ENCODE measurements at places on chromosomes 5 and 9. TPM values are rescaled to one million over a fixed set of nuclear protein-coding genes. Genes with fewer than 3 reads are reported as not detected.

DNA sequence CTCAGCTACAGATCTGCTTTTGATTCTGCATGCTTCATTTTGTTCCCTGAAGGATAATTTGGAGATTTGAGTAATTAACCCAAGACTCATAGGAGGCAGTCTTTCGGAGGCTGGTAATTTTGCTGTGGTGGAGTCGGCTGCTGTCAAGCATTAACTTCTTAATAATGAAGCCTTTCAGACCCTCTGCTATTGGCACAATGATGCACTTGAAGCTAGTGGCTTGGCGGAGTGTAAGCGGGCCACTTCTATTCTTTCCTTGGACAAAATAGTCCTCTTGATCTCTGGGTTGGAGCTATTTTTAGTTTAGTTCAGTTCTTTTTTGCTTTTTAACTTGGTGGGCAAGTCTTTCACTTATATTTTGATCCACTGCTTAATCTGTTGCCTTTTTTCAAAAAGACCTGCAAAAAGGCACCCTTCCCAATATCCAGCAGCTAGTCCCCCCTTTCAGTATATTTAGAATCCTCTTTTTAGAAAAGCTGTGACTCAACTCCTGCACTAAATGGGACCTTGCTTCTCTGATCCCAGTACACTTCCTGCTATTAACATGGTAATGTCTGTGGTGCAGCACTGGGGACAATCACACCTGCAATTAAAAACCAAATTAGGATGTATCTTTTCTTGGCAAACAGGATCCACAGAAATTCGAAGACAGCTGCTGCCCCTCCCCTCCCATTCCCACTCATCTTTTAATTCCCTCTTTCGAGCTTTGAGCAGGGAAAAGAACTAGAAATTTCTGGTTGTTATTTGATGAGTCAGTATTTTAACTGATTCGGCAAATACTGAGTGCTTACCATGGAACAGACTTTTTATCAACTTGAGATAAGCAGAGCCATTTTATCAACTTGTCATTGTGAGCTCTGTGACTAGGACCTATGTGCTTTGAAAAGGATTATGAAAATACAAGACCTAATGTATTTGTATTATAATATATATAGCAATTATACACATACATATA is 169.4 kb upstream of the ANKRD55 start:
- no peaks in the 10 kb centered on the region for H3K27me3 ChIP-seq
- no peaks in the 10 kb centered on the region for H3K36me3 ChIP-seq
- no peak overlapping the region for H3K4me3 ChIP-seq
- no peak for DNase-seq
- no peaks in the 10 kb centered on the region for H3K4me1 ChIP-seq
- no peak overlapping the region for H3K27ac ChIP-seq

DNA sequence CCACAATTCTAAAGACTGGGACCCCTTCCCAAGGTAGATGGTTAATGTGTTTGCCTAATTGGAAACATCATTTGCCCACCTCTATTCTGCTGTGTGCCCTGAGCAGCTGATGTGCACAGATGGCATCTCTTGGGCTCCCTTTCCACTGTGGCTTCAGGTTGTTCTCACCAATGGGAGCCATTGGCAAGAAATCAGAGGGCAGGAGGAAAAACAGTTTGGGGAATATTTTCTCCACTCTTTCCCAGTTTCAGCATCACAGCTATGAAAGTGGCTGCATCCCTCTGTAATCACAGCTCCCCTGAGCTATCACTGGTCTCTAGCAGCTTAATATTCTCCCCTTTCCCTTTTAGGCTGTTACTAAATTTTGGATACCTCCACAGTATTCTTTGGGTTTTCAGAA is 911.6 kb upstream of the SEMA6A start:
- H3K4me3 ChIP-seq = no peak overlapping the region
- H3K27me3 ChIP-seq = no peaks in the 10 kb centered on the region
- DNase-seq = no peak
- no peak overlapping the region for H3K27ac ChIP-seq
- H3K36me3 ChIP-seq = no peaks in the 10 kb centered on the region

DNA sequence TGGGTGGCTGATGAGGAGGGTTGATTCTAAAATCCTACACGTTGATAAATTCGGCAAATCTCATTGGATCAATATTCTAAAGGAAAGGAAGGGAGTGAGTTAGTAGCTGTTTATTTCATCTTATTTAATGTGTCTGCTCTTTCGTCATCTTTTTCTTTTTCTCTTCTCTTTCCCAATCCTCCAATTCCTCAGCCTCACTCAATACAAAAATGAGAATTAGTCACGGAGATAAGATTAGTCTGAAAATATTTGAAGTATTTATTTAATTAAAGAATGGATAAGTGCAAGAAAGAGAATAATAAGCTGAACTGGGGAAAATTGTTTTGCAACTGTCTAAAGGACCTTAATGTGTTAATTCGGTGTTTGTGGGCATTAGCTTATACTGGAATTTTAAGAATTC is 1095.1 kb downstream of the DTWD2 start:
- no peaks in the 10 kb centered on the region for H3K36me3 ChIP-seq
- H3K4me3 ChIP-seq = no peak overlapping the region
- no peak overlapping the region for H3K27ac ChIP-seq
- no peaks in the 10 kb centered on the region for H3K27me3 ChIP-seq

DNA sequence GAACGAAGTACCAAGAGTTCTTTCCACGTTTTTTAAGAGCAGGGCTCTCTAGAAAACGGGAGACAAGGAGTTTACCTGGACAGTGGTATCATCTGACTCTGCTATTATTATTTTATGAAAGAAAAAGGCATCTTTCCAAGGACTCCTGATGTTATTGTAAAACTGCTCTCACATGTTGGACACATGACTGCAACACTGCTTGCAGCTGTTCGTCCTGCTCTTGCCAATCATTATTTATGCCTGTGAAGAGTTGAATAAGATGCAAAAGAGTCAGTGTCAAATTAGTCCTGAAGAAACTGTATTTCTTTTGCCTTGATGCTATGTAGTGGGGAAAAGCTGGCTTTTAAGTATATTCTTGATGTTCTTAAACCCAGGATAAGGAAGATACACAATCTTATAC is 284.5 kb upstream of the PTGER4 start:
- no peaks in the 10 kb centered on the region for H3K27me3 ChIP-seq
- DNase-seq = no peak
- no peaks in the 10 kb centered on the region for H3K36me3 ChIP-seq
- no peak overlapping the region for H3K27ac ChIP-seq
- peaks cover 29% of the 10 kb centered on the region for H3K4me1 ChIP-seq
- no peak overlapping the region for H3K4me3 ChIP-seq

- H3K27ac ChIP-seq = no peak overlapping the region
Measured at GRCh38 chr5:3197304-3198073, 398.1 kb upstream of the IRX1 start.

DNA sequence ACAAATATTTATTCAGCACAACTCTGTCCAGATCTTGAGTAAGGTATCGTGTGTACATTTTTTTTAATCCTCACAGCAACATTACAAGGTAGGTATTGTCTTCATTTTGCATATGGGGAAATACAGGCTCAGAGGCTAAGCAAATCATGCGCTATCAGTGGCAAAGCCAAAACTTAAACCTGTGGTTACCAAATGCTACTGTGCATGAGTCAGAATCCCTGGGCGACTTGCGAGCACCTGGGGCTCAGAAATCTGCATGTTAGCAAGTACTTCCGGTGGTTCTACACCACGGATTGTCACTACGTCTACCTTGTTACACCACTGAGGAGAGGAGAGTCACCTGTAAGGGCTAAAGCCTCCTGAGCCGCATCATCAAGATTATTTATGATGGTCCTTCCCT is 21.3 kb downstream of the C5orf58 start:
- H3K36me3 ChIP-seq = peaks cover 80% of the 10 kb centered on the region
- H3K4me3 ChIP-seq = peak overlapping the region; percentile 44
- peaks cover 81% of the 10 kb centered on the region for H3K4me1 ChIP-seq
- peak overlapping the region; percentile 77 for H3K27ac ChIP-seq

Gene TMEM232
- 0.66 TPM for total RNA-seq

Gene GABRA6
- not detected for total RNA-seq

DNA sequence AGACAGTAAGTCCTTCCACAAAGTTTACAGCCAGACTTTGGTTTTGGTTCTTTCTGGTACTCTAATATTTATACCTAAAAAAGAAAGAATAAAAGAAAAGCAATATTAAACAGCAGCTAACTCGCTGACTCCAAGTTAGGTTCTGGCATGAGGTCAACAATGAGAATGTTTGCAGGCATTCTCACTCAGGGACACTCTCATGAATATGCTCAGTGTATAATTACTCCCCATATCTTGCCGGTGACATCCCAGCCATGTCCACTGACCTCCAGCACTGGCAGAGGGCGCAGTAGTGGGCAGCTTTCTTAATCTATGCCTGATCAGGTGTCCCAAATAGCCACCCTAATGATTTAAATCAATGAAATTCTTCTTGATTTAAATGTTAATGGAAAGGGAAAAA is 151.5 kb downstream of the BNC2 start:
- H3K4me1 ChIP-seq = no peaks in the 10 kb centered on the region
- no peak for DNase-seq
- H3K36me3 ChIP-seq = no peaks in the 10 kb centered on the region

Gene ADAMTSL1
- total RNA-seq = not detected

- H3K4me3 ChIP-seq = no peak overlapping the region
- no peak for DNase-seq
- peaks cover 4% of the 10 kb centered on the region for H3K4me1 ChIP-seq
- no peaks in the 10 kb centered on the region for H3K36me3 ChIP-seq
Measured at GRCh38 chr5:96257904-96258303, 175.1 kb downstream of the PCSK1 start.

- no peak for DNase-seq
- H3K27ac ChIP-seq = no peak overlapping the region
- no peak overlapping the region for H3K4me3 ChIP-seq
- peaks cover 8% of the 10 kb centered on the region for H3K36me3 ChIP-seq
Measured at GRCh38 chr9:86356871-86357866, 3.0 kb upstream of the TUT7 start.

Gene KCNN2
- total RNA-seq = not detected

- no peak overlapping the region for H3K4me3 ChIP-seq
- no peaks in the 10 kb centered on the region for H3K4me1 ChIP-seq
- H3K27ac ChIP-seq = no peak overlapping the region
- no peaks in the 10 kb centered on the region for H3K36me3 ChIP-seq
- DNase-seq = no peak
- no peaks in the 10 kb centered on the region for H3K27me3 ChIP-seq
Measured at GRCh38 chr9:134492281-134492691, 149.3 kb upstream of the COL5A1 start.

DNA sequence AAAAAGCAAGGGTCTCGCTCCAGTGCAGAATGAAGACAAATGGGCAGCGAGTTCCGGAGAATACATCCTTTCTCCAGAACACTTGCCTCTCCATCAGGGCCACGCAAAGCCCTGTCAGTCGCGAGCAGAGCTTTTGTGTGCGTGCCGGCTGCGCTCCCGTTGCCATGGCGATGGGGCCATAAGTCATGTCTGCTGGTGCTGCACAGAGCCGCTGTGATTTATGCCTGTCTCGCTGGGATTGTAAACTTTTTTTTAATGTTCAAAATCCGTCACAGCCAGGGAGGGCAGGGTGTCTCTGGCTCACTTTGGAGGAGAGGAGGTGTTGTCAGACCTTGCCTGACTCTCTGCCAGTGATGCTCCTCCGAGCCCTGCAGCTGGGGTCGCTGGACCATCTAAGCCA is 272.7 kb downstream of the TRIM32 start:
- no peak for DNase-seq
- no peak overlapping the region for H3K4me3 ChIP-seq
- H3K36me3 ChIP-seq = no peaks in the 10 kb centered on the region
- H3K27me3 ChIP-seq = peaks cover 12% of the 10 kb centered on the region

Gene PCDHGA2
- total RNA-seq = not detected

GRCh38 chr5:33379757-33380156 is 61.0 kb upstream of the TARS1 start:
- H3K4me3 ChIP-seq = no peak overlapping the region
- no peaks in the 10 kb centered on the region for H3K36me3 ChIP-seq
- DNase-seq = no peak
- H3K27me3 ChIP-seq = peaks cover 14% of the 10 kb centered on the region
- H3K27ac ChIP-seq = no peak overlapping the region

DNA sequence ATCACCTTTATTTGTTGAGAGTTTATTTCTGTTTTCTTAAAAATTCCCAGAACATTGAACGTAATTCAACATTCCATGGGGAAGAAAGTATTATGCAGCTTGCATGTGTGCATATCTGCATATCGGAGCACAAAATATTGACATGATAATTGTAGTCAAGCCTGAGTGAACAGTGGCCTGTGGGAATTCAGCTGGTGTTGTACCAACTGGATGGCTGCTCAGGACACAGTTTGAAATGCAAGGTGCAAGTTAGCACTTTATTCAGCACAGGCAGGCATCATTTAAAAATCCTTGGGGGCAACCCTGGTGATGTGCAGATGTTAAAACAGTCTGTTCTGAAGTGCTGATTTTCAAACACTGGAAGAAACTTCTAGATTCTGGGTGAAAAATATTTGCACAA is 82.4 kb downstream of the CNTLN start:
- no peaks in the 10 kb centered on the region for H3K36me3 ChIP-seq
- H3K27ac ChIP-seq = no peak overlapping the region
- DNase-seq = no peak
- no peak overlapping the region for H3K4me3 ChIP-seq

- H3K27me3 ChIP-seq = peaks cover 36% of the 10 kb centered on the region
- H3K4me3 ChIP-seq = no peak overlapping the region
- no peaks in the 10 kb centered on the region for H3K36me3 ChIP-seq
- H3K4me1 ChIP-seq = peaks cover 5% of the 10 kb centered on the region
- no peak for DNase-seq
- no peak overlapping the region for H3K27ac ChIP-seq
Measured at GRCh38 chr5:90955001-90955635, 396.5 kb downstream of the ADGRV1 start.

DNA sequence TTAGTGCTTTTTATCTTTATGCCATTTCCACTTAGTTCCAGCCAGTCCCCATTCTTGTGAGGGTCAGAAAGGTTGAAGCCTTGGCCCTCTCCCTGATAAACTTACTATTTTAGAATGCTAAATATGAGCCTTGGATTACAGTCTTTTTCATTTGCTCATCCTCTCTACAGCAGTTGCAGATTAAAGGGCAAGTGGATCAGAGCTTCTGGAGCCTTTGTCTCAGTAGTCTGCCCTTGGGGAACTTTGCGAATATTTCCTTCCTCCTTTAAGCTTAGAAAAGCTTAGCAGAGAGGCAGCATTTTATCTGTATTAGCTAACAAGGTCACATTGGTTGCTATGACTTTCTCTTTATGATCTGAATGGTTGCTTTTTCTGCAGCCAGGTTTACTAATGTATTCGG is 11.5 kb downstream of the FSD1L start:
- no peak for DNase-seq
- peaks cover 6% of the 10 kb centered on the region for H3K27me3 ChIP-seq
- H3K36me3 ChIP-seq = peaks cover 9% of the 10 kb centered on the region
- H3K4me1 ChIP-seq = no peaks in the 10 kb centered on the region
- H3K27ac ChIP-seq = no peak overlapping the region

Gene ZNG1A
- total RNA-seq = 50.2 TPM

- H3K4me1 ChIP-seq = peaks cover 2% of the 10 kb centered on the region
- no peaks in the 10 kb centered on the region for H3K36me3 ChIP-seq
- no peak overlapping the region for H3K4me3 ChIP-seq
- DNase-seq = no peak
Measured at GRCh38 chr5:86968301-86968753, 299.4 kb upstream of the RASA1 start.

GRCh38 chr9:121672986-121673385 is 21.6 kb downstream of the DAB2IP start:
- DNase-seq = no peak
- H3K4me3 ChIP-seq = no peak overlapping the region
- no peak overlapping the region for H3K27ac ChIP-seq
- H3K4me1 ChIP-seq = no peaks in the 10 kb centered on the region

- peak; percentile 16 for DNase-seq
- peak overlapping the region; percentile 81 for H3K27ac ChIP-seq
- peaks cover 37% of the 10 kb centered on the region for H3K4me1 ChIP-seq
Measured at GRCh38 chr9:76438841-76439588, 20.0 kb upstream of the GCNT1 start.

Measured in activated naive CD8-positive, alpha-beta T cell treated with anti-CD3 and anti-CD28 coated beads for 36 hours (primary cell).